ENCODE measurements at places on chromosomes 4 and X.

DNA sequence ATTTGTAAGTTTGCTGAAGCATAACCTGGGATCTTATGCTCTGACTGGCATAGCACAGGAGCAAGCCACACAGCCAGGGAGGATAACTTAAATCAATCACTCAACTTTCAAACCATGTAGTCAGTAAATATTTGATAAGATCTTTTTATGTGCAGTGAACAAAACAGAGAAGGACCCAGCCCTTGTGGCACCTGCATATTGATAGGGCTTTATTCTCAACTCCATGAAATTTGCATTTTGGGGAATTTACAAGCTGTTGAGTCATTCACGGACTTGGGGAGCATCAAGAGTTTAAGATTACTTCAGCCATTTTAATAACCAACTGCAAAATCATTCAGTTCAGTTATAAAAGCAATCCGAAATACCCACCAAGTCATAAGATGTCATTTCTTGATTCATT lies 122.6 kb downstream of the COMMD8 start:
- DNase-seq = no peak

GRCh38 chr4:176479767-176480166 lies 160.0 kb downstream of the SPCS3 start:
- DNase-seq = no peak

DNA sequence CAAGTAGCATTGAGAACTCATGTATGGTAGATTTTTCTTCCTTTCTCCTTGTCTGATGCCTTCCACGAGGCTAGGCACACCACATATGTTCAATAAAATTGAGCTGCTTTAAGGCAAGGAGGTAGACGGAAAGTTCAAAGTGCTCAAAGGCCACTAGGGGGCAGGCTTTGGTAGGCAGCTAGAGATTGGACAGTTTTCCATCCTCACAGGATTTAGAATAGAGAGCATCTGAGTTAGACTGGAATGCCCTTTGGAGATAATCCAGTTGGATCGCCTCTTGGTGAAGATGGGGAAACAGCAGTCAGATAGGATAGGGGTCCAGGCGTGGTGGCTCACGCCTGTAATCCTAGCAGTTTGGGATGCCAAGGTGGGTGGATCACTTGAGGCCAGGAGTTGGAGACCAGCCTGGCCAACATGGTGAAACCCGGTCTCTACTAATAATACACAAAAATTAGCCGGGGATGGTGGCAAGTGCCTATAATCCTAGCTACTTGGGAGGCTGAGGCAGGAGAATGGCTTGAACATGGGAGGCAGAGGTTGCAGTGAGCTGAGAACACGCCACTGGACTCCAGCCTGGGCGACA lies 30.4 kb downstream of the ELF4 start:
- peak; percentile 52 for DNase-seq

DNA sequence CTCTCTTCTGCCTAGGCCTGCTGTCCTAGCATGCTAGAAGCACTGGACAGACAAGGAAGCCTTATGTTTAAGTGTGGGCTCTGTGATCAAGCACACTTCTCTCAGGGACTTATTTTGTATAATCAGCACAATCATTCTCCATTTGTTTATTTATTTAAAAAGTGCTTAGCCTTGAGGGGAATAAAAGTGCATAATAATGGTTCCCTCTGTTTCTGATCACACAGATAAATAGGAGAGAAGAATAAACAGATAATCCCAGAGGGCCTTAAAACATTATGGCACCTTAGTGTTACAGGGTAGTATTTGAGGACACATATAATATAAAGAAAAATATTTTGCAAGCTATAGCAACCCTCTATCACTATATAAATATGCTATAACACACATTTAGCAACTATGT lies 146.5 kb downstream of the UNC5C start:
- DNase-seq = no peak

- DNase-seq = no peak
Measured at GRCh38 chr4:70297576-70297975, 37.2 kb upstream of the CABS1 start.

DNA sequence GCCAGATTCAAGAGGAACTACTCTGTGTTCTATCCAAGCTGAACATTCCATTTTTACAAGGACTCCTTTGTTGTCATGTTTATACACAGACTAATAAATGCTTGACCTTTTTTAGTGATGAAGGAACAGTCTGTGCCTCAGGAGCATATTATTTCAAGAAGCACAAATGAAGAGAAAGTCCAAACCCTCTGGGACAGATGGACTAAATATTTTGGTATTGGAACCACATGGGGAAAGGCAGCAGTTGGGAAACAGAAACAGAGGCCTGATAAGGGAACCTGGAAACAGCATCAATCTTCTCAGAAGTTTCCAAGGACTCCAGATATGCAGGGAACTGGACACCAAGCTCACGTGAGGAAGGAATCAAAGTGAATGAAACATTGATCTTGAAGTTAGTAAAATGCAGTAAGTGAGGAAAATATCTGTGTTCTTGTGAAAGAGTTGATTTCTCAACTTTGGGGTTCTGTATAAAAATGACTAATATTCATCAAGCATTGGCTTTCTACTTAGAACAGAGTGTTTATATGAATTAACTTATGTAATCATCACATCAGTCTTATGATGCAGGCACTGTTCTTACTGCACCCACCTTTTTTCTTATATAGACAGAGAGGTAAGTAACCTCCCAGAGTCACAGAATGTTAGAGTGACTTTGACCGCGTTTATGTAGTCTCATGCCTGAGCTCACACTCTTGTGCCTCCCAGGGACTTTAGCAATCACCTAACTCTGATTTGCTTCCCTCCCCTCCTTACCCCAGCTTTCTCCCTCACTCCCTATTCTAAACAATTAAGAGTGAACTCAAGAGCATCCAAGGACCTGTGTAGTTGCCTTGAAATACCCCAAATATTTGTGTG lies 148.9 kb upstream of the JADE1 start:
- DNase-seq = no peak

GRCh38 chrX:323721-324628 lies 5.4 kb upstream of the GTPBP6 start:
- DNase-seq = peak; percentile 65

GRCh38 chrX:120794525-120794975 lies 81.1 kb downstream of the CT47B1 start:
- DNase-seq = no peak

- DNase-seq = peak; percentile 8
Measured at GRCh38 chrX:115018040-115018647, 728 bp upstream of the IL13RA2 start.

All from Daoy (cell line).